Spleen (tissue), 13 donors: ENCODE measurements at places on chromosomes 3 and 15. TPM values are rescaled to one million over a fixed set of nuclear protein-coding genes. Genes with fewer than 3 reads are reported as not detected.

The LSMEM2 gene
- 0.46 TPM for total RNA-seq

GRCh38 chr15:69075440-69075839 lies 60.9 kb downstream of the NOX5 start:
- no peak for DNase-seq
- H3K27ac ChIP-seq, result no peak overlapping the region
- H3K4me3 ChIP-seq, result no peak overlapping the region
- peaks cover 33% of the 10 kb centered on the region for H3K27me3 ChIP-seq
- H3K4me1 ChIP-seq, result no peaks in the 10 kb centered on the region

The RAB5A gene
- total RNA-seq, result 67.2 TPM

The BFSP2 gene
- total RNA-seq, result 3.1 TPM

DNA sequence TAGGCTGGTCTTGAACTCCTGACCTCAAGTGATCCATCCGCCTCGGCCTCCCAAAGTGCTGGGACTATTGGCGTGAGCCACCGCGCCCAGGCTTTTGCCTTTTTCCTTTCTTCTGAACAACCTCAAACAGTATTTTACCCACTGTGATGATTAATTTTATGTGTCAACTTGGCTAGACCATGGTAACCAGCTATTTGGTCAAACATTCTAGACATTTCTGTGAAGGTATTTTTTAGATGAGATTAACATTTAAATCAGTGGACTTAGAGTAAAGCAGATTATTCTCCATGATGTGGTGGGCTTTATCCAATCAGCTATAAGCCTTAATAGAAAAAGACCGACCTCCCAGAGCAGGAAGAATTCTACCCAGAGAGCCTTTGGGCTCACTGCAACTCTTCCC lies 6.0 kb downstream of the SPATA12 start:
- peak; percentile 27 for DNase-seq
- H3K36me3 ChIP-seq, result no peaks in the 10 kb centered on the region
- H3K27ac ChIP-seq, result no peak overlapping the region

DNA sequence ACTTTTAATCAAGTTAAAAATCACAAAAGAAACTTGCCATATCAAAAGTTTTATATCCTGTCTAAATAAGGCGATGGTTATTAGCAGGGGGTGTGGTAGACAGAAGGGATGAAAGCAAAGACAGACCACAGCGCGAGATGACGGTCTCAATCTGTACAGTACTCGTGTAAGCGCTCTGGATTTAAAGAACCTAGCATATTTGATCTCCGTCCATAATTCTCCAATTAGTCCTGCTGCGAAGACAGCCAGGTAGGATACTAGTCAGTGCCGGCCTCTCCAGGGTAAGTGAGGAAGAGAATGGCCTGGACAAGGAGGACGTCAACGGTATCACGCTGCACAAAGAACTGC lies 701 bp downstream of the SGO1 start:
- H3K27me3 ChIP-seq, result no peaks in the 10 kb centered on the region
- peak overlapping the region; percentile 95 for H3K27ac ChIP-seq
- H3K36me3 ChIP-seq, result no peaks in the 10 kb centered on the region
- peaks cover 34% of the 10 kb centered on the region for H3K4me1 ChIP-seq

The TNFAIP8L3 gene
- total RNA-seq, result 25.3 TPM

- no peak for DNase-seq
- H3K4me1 ChIP-seq, result no peaks in the 10 kb centered on the region
- no peak overlapping the region for H3K4me3 ChIP-seq
- H3K36me3 ChIP-seq, result no peaks in the 10 kb centered on the region
- H3K27ac ChIP-seq, result no peak overlapping the region
Measured at GRCh38 chr3:64363842-64364241, 138.6 kb upstream of the PRICKLE2 start.

The GP9 gene
- total RNA-seq, result 6.1 TPM

DNA sequence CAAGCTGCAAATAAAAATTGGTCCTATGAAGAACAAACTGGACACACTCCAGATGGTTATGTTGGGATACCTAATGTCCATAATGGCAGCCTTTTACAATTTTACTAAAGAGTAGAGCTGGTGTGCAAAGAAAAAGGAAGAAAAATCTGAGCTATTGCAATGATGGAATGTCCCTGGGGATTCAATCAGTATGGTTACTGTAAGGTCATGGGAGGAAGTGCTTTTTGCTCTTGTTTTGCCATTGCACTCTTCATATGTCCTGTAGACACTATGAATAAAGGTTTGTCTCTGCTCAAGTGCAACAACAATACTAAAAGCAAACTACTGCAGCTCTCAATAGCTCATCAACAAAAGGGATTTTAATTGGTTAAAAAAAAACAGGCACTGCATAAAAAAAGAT lies 5.4 kb downstream of the PFN2 start:
- no peak overlapping the region for H3K4me3 ChIP-seq
- no peak overlapping the region for H3K27ac ChIP-seq
- peaks cover 10% of the 10 kb centered on the region for H3K4me1 ChIP-seq
- no peaks in the 10 kb centered on the region for H3K36me3 ChIP-seq

GRCh38 chr15:70680817-70681216 lies 82.5 kb downstream of the UACA start:
- peaks cover 12% of the 10 kb centered on the region for H3K4me1 ChIP-seq
- peaks cover 5% of the 10 kb centered on the region for H3K36me3 ChIP-seq
- no peak for DNase-seq
- no peak overlapping the region for H3K27ac ChIP-seq
- H3K27me3 ChIP-seq, result no peaks in the 10 kb centered on the region

The TGM5 gene
- not detected for total RNA-seq

GRCh38 chr15:48777645-48778330 lies 33.1 kb downstream of the CEP152 start:
- H3K27me3 ChIP-seq, result no peaks in the 10 kb centered on the region
- H3K4me1 ChIP-seq, result no peaks in the 10 kb centered on the region
- H3K27ac ChIP-seq, result no peak overlapping the region
- H3K36me3 ChIP-seq, result peaks cover 56% of the 10 kb centered on the region

The GPR156 gene
- total RNA-seq, result 0.17 TPM

GRCh38 chr3:147940405-147941193 lies 531.4 kb downstream of the ZIC1 start:
- no peaks in the 10 kb centered on the region for H3K4me1 ChIP-seq
- no peak overlapping the region for H3K27ac ChIP-seq
- H3K4me3 ChIP-seq, result no peak overlapping the region
- no peak for DNase-seq

GRCh38 chr3:9783954-9784353 lies 8.3 kb downstream of the TADA3 start:
- H3K4me3 ChIP-seq, result no peak overlapping the region
- H3K4me1 ChIP-seq, result peaks cover 31% of the 10 kb centered on the region

The SH2D7 gene
- not detected for total RNA-seq

The NR2E3 gene
- total RNA-seq, result not detected

- H3K4me3 ChIP-seq, result no peak overlapping the region
- DNase-seq, result no peak
- H3K27me3 ChIP-seq, result no peaks in the 10 kb centered on the region
Measured at GRCh38 chr3:70276901-70277300, 35.5 kb downstream of the MDFIC2 start.

DNA sequence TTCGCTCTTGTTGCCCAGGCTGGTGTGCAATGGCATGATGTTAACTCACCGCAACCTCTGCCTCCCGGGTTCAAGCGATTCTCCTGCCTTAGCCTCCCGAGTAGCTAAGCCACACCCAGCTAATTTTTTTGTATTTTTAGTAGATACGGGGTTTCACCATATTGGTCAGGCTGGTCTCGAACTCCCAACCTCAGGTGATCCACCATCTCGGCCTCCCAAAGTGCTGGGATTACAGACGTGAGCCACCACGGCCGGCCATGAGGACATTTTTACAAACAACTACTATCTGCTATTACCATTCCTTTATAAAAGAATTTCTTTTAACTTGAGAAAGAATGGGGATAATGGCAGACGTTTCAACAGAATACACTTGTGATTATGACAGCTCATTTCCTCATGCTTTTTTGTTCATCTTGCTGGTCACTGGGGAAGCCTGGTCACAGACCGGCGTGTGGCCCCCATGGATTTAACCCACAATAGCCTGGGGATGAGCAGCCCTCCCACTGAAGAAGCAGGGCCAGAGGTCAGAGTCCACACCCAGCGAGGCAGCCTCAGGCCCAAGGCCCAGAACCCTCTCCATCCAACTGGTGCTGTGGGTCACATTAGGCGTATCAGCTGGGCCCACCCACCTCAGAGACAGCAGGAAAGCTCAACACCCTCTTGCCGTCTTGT lies 112.0 kb downstream of the LIPC start:
- no peak for DNase-seq
- H3K27ac ChIP-seq, result no peak overlapping the region
- H3K27me3 ChIP-seq, result no peaks in the 10 kb centered on the region
- H3K4me3 ChIP-seq, result no peak overlapping the region

The ADAMTS9 gene
- total RNA-seq, result 65.2 TPM

The CCR9 gene
- 1.2 TPM for total RNA-seq

DNA sequence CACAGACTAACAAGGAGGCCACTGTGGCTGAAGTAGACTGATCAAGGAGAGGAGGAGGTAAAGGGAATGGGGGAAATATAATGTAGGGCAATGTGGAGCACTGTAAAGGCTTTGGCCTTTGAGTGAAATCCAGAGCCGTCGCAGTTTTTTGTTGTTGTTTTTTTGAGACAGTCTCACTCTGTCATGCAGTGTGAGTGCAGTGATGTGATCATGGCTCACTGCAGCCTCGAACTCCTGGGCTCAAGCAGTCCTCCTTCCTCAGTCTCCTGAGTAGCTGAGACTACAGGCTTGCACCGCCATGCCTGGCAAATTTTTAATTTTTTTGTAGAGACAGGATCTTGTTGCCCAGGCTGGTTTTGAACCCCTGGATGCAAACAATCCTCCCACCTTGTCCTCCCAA lies 32.2 kb downstream of the PPP4R2 start:
- H3K4me3 ChIP-seq, result no peak overlapping the region
- peaks cover 100% of the 10 kb centered on the region for H3K4me1 ChIP-seq
- DNase-seq, result no peak

The LMAN1L gene
- total RNA-seq, result 143 TPM

GRCh38 chr3:99833617-99834205 lies 16.0 kb downstream of the CMSS1 start:
- no peak overlapping the region for H3K4me3 ChIP-seq
- H3K36me3 ChIP-seq, result no peaks in the 10 kb centered on the region
- H3K27me3 ChIP-seq, result no peaks in the 10 kb centered on the region
- H3K27ac ChIP-seq, result no peak overlapping the region
- H3K4me1 ChIP-seq, result peaks cover 34% of the 10 kb centered on the region

GRCh38 chr3:16816048-16816780 lies 68.5 kb upstream of the PLCL2 start:
- no peaks in the 10 kb centered on the region for H3K36me3 ChIP-seq
- H3K27me3 ChIP-seq, result no peaks in the 10 kb centered on the region
- H3K4me3 ChIP-seq, result no peak overlapping the region
- H3K4me1 ChIP-seq, result no peaks in the 10 kb centered on the region
- no peak overlapping the region for H3K27ac ChIP-seq

DNA sequence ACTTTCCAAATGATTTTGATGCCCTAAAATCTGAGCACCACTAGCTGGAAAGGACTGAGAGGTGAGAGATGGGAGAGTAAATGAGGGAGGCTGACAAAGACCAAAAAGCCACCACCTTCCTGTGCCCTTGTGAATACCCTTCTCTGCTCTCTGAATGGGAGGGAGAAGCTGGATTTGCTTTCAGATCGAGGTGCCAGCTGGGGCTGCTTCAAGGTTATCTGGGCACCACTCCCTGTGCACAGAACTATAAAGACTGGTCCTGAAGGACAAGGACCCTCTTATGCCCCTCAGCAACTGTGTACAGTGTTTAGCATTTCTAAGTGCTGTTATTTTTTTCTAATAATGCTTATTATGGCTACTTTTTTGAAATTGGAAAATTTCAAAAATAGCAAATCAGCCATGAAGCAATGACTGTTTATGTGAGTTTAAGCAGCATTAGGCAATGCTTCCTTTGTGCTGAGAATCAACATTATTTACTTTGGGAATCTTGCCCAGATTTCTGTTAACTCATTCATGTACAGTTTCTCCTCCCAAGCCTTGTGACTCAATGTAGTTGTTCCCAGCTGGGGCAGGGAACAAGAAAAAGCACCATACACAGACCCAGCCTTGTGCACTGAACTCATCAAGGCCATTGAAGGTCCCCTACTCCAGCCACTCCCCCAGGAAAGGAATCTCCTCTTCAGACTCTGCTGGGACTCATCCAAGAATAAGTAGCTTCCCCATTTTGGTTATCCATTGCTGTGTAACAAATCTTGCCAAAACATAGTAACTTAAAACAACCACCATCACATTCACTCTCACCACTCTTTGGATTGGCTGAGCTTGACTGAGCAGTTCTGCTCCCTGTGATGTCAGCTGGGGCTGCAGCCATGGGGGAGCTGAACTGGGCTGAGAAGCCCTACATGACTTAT lies 37.3 kb upstream of the CDV3 start:
- H3K27ac ChIP-seq, result peak overlapping the region; percentile 69
- no peaks in the 10 kb centered on the region for H3K27me3 ChIP-seq
- no peak for DNase-seq
- H3K4me1 ChIP-seq, result peaks cover 29% of the 10 kb centered on the region

The OR5K2 gene
- total RNA-seq, result not detected

DNA sequence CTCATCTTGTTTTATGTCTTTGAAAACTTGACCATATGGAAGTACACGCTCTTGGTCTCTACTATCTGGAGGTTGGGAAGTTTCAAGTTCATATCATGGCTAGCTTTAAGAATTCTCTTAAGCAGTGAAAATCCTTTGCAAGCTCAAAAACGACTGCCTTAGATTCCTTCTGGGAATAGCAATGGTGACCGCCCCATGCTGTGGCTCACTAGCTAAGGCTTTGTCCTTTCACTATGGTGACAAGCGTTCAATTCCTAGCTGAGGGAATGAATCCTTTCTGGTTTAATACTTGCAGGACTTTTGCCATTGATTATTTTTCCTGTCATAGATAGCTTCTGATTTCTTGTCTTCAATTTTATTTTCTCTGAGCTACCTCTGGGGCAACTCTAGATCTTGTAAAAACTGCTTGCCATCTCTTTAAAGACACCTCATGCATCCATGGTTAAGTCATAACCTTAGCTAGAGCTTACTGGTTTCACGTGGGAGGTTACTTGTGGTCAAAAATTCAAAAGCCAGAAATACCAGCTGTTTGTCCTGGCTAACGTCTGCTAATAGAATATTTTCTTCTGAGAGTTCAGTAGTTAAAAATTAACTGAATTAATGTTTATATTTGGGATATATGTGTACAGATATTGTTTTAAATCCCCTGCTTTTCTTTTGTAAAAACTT lies 673.4 kb upstream of the CBLB start:
- H3K4me3 ChIP-seq, result no peak overlapping the region
- no peak for DNase-seq
- H3K27me3 ChIP-seq, result no peaks in the 10 kb centered on the region
- H3K4me1 ChIP-seq, result no peaks in the 10 kb centered on the region

DNA sequence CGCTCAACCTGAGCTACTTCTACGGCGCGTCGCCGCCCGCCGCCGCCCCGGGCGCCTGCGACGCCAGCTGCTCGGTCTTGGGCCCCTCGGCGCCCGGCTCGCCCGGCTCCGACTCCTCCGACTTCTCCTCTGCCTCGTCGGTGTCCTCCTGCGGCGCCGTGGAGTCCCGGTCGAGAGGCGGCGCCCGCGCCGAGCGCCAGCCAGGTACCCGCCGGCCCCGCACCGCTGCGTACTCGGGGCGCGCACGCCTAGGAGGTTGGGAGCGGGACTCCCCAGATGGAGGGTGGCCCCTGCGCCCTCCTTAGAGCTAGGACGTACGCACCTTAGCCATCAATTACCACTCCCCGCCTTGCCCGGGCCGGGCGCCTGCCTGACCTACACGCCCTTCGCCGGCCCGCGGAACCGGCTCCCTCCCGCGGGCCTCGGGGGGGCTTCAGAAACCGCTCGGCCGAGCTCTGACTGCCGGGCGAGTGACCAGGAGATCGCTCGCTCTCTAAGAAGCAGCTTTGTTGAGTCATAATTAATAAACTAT lies 466 bp downstream of the NFKBIZ start:
- H3K36me3 ChIP-seq, result peaks cover 28% of the 10 kb centered on the region
- DNase-seq, result peak; percentile 95
- H3K27me3 ChIP-seq, result no peaks in the 10 kb centered on the region
- peaks cover 31% of the 10 kb centered on the region for H3K4me1 ChIP-seq
- peak overlapping the region; percentile 99 for H3K27ac ChIP-seq
